ENCODE measurements at places on chromosomes 12 and 14. TPM values are rescaled to one million over a fixed set of nuclear protein-coding genes. Genes with fewer than 3 reads are reported as not detected.

- no peak for DNase-seq
Observed at GRCh38 chr14:69441948-69442347, 42.6 kb upstream of the PLEKHD1 start.

DNA sequence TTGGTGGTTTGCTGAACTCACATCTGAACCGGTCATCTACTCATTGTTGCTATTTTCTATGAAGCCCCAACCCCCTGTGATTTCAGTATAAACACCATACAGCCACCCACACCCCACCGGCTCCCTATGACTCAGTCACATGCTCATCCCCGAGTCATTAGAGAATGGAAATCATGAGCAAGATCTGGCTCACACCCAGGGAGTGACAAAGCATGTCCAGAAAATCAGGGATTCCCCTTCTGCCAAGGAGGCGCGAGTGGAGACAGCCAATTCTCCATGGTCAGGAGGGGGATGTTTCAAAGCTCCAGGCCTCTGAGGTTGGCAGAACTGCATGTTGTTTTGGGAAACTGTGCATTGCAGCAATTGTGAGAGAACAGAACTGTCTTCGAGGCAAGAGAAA, 657.5 kb upstream of the TBX3 start:
- DNase-seq, result peak; percentile 92

GRCh38 chr14:100608586-100609330, 21.5 kb upstream of the BEGAIN start:
- no peak for DNase-seq

GRCh38 chr14:35193161-35193560, 70.8 kb downstream of the PRORP start:
- DNase-seq, result no peak

AQP2 gene
- not detected for total RNA-seq

KRT75 gene
- not detected for total RNA-seq
